ENCODE measurements at places on chromosomes 5 and 9. TPM values are rescaled to one million over a fixed set of nuclear protein-coding genes. Genes with fewer than 3 reads are reported as not detected.

- DNase-seq, result peak; percentile 96
Measured at GRCh38 chr5:135353952-135354721, 44.9 kb downstream of the MACROH2A1 start.

The SMIM32 gene
- not detected for polyA plus RNA-seq

DNA sequence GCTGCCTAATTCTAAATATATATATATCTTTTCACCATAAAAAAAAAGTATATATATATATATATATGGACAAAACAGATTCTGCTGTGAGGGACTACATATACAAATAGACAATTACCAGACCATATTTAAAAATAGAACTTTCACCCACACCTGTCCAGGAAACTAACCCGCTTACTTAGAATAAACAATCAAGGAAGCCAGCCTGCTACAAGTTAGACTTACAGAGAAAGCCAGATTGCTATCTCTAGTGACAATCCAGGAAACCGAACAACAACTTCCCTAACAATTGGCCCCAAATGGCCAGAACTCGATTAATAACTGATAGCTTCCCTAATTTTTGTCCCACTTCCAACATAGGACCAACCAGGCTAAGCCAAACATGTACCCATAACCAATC lies 5.9 kb downstream of the GLDC start:
- DNase-seq, result no peak

The PCDHB2 gene
- 0.46 TPM for polyA plus RNA-seq

GRCh38 chr5:35832762-35833161 lies 23.9 kb upstream of the IL7R start:
- DNase-seq, result no peak

The FOXD4L3 gene
- polyA plus RNA-seq, result not detected

The SLC23A1 gene
- polyA plus RNA-seq, result not detected

- peak; percentile 8 for DNase-seq
Measured at GRCh38 chr5:122264610-122265009, 47.4 kb upstream of the SNCAIP start.

The COL23A1 gene
- not detected for polyA plus RNA-seq

The MAN1B1 gene
- 55.1 TPM for polyA plus RNA-seq

The CBY3 gene
- not detected for polyA plus RNA-seq

- peak; percentile 99 for DNase-seq
Measured at GRCh38 chr5:136018814-136019783, 9.7 kb upstream of the TGFBI start.

All from IMR-90 (cell line).